ENCODE measurements at places on chromosomes 4 and X. TPM values are rescaled to one million over a fixed set of nuclear protein-coding genes. Genes with fewer than 3 reads are reported as not detected.

- no peak for DNase-seq
Measured at GRCh38 chr4:81625422-81626417, 154.0 kb upstream of the RASGEF1B start.

DNA sequence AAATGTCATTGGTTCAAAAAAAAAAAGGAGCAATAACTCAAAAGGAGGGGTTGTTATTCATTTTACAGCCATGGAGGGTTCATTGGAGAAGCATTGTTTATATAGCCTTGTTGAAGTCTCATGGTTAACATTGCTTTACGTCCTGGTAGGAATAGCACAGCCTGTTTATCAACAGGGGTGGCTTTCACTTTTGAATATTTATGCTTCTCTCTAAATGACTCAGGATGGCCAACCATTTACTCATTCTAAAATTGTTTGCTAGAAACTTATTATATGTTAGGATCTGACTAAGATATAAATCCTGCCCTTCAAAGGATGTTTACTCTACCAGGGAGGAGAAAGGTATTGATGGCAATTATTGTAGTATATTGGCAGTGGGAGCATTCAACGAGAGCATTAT is 534.1 kb upstream of the GALNTL6 start:
- DNase-seq: no peak

DNA sequence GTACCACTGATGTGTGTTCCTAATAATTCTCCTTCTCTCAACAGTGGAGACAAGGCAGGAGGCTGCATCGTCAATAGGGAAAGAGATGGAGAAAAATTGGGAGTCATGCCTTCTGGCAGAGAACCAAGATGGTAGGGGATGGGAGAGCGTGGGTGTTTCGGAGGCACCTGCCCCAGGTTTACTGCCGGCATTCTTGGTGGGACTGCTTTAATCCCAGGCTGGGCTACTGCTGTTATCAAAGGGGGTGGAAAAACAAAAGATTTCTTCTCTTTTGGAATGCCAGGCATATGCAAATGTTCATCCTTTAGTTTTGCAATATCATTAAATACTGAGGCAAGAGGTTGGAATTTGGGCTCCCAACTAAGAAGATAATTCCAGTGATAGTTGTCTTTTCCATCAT is 257.0 kb downstream of the DCHS2 start:
- DNase-seq: no peak

- DNase-seq: no peak
Measured at GRCh38 chr4:183287309-183287659, 32.8 kb downstream of the CLDN22 start.

GRCh38 chrX:24732766-24733500 is 39.2 kb downstream of the POLA1 start:
- DNase-seq: no peak

DNA sequence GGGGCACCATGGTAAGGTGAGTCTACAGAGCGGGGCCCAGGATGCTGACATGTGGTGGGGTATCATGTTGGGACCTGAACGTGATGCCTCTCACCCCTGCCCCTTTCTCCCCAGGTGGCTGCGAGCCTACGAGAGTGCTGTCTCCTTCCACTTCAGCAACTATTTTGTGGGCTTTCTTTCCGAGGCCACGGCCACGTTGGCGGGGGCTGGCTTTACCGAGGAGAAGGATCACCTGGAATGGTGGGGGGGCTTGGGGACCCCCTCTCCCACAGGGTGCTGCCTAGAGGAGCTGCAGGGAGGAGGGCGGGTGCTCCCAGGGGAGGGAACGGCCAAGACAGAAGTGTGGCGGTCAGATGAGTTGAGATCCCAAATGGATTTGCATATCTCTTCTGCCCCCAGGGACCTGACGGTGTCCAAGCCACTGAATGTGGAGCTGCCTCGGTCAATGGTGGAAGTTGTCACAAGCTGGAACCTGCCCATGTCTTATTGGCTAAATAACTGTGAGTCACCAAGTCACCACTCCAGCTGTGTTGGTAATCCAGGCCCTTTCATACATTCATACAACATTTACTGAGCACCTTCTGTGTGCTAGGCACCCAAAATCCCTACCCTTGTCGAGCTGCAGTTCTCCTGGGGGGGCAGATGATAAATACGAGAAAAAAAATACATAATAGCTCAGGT is 5.5 kb downstream of the PORCN start:
- no peak for DNase-seq

GRCh38 chr4:47315346-47315745 is 148.2 kb downstream of the COMMD8 start:
- no peak for DNase-seq

DNA sequence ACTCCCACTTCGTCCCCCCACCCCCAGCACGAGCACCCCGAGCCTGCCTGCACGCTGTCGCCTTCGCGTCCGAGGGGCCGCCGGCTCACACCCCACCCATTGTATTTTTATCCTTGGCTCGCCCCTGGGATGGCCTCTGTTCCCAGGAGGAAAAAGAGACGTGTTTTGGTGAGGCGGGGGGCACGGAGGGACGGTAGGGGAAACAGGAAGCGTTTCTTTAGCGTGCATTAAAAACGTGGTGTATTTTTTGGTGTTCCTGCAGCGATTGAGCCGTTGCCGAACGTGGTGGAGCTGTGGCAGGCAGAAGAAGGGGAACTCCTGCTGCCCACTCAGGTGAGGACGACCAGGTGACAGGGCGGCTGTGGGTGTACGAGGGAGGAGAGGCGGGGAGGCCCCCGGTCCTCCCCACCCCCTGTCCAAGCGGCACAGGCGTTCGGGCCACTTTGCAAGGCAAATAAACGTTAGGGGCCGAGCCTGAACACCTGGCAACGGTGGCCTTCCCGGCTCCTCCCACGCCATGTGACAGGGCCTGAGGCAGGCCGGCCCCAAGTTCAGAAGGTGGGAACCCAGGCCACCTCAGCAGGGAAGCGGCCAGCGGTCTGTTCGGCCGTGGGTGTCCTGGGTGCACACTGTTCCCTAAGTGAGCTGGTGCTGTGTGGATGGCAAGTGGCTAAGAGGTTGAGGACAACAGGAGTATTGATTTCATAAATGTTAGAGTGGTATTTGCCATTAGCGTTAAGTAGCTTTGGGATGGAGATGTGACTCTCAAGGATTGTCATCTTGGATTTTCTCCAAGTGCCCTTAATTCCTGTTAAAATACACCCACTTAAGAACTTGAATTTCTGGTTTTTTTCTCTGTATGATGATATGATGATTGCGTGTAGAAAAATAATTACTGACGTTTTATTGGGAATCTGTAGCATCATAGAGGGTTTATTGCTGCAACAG is 1.1 kb downstream of the TMEM131L start:
- no peak for DNase-seq

GRCh38 chrX:68416592-68416991 is 16.7 kb downstream of the OPHN1 start:
- DNase-seq: no peak

DNA sequence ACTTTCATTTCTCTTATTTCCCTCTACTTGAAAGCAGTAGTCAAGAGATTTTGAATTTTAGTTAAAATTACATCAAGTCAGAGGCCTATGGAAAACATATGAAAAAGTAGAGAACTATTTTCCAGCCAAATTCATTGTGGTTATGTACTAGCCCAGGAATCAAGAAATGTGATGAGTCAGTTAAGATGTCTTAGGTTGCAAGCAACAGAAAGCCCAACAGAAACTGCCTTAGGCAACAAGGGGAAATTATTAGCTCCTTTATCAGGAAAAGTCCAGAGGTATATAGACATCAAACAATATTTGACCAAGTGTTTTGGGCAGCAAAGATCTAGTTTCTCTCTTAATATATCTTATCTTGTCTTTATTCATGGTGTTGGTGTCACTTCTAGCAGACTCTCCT is 37.8 kb upstream of the FRMD7 start:
- no peak for DNase-seq

GRCh38 chr4:87045659-87046058 is 110.8 kb downstream of the AFF1 start:
- no peak for DNase-seq

GRCh38 chr4:120688791-120689190 is 233.7 kb downstream of the PRDM5 start:
- no peak for DNase-seq

DNA sequence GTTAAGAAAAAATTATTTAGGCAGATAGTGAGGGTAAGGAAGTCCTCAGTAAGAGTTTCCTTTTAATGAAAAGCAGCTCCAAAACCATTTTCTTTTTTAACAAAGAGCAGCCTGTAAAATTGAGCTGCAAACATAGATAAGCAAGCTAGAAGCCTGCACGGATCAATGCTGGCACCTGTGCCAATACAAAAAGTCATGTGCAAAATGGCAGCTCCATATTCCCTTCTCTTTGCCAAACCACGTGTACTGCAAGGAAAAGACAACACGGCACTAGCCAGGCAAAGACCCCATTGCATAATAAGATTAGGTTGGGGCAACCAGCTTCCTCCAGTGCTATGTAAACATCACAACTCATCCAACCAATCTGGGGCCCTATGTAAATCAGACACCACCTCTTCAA is 268.4 kb upstream of the INTU start:
- no peak for DNase-seq

DNA sequence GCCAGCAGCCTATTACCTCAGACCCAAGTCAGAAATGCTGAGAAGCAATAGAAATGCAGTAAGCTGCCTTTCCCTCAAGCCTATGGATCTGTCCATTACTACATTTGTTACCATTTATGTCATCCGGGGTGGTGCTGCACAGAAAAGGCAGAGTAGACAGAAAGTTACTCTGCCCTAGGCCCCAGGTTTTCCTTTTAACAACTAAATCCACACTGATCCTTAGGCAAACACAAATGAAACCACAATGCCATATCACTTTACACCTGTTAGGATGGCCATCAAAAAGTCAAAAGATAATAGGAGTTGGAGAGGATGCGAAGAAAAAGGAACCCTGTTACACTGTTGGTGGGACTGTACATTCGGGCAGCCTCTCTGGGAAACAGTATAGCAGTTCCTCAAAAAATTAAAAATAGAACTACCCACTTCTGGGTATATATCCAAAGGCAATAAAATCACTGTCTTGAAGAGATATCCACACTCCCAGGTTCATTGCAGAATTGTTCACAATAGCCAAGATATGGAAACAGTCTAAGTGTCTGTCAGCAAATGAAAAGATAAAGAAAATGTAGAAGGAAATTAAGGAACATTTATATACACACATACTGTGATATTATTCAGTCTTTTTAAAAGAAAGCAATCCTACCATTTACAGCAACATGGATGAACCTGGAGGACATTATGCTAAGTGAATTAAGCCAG is 186.3 kb downstream of the NWD2 start:
- DNase-seq: no peak

- DNase-seq: no peak
Measured at GRCh38 chr4:148787831-148788477, 345.7 kb upstream of the NR3C2 start.

FAM50A gene
- total RNA-seq: 17.9 TPM

STATH gene
- total RNA-seq: not detected

PRR32 gene
- total RNA-seq: 0.17 TPM

SSX3 gene
- not detected for total RNA-seq

OTC gene
- 0.30 TPM for total RNA-seq

GLUD2 gene
- 4.7 TPM for total RNA-seq
